ENCODE measurements at places on chromosomes 7 and 10.

DNA sequence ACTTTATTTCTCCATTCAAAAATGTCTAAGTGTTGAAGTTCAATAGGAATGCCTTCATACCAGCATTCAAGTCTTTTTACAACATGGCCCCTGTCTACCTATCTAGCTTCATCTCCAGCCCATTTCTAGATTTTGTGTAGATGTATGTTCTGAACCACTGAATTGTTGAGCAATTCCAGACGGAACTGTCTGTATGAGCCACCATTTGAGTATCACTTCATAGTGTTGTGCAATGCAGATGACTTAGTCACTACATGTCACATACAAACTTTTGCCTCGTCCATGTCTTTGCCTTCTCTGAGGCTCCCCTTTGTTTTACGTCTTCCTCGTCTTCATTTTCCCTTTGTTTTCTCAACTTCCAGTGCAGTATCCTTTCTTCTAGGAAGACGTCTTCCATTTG lies 118.1 kb downstream of the INHBA start:
- DNase-seq = no peak

DNA sequence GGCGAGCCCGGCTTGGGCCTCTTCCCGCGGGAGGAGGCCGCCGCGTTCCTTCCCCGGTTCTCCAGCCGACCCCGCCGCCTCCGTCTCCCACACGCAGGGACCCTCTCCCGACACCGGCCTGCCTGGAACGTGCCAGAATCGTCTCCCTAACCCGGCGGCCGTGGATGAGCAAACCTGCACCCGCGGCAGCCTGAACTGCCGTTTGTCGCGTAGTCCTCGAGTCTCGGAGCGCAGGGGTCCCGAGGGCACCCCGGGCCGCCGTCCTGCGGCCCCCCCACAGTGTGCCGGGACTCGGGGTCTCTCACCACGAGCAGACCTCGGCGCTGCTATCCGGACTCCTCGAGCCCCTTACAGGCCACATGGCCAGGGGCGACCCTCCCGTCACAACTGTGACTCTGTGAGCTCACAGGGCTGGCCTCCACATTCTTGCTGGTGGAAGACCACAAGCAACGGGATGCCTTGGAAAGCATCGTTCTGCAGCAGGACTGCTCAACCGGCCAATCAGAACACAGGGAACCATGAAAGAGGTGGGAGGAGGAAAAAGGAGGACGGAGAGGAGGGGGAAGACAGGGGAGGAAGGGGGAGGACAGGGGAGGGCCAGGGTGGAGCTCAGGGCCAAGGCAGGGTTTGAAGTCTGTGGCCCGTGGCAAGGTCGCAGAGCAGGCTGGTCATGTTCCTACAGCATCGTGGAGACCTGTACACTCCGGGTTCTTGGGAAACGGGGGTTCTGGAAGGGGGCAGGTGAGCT lies 276.9 kb downstream of the DNAJB6 start:
- DNase-seq = no peak

GRCh38 chr10:69541463-69541862 lies 31.8 kb downstream of the NEUROG3 start:
- no peak for DNase-seq

- no peak for DNase-seq
These were observed 85.2 kb downstream of the TNS3 start for GRCh38 chr7:47496666-47497065.

DNA sequence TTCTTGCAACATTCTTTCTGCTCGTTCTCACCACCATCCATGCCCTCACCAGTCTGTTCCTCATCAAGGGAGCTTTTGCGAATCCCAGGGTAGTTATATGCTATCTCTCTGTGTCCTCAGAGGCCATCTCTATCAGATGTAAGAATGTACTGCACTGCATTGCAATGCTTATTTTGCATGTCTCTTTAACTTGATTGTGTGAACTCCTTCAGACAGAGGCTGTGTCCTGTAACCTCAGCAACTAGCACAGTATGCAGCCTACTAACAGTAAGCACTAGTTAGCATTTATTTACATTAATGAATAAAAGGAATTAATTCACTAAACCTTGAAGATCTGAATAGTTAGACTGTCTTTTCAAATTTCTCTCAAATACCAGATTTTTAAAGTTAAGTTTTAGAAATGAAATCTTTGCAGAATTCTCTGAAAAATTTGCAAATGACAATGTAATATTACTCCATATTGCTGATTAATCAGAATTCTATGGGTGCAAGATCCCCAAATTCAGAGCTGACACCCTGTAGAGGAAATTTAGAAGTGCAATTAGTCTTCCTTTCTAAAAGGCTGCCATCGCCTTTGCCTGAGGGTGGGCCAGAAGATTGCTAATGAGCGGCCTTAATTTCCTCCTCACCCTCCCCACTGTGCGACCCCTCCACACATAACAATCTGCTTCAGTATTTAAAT lies 10.3 kb upstream of the LHFPL3 start:
- no peak for DNase-seq

- no peak for DNase-seq
These were observed 1058.4 kb downstream of the SORCS3 start for GRCh38 chr10:105699504-105699903.

DNA sequence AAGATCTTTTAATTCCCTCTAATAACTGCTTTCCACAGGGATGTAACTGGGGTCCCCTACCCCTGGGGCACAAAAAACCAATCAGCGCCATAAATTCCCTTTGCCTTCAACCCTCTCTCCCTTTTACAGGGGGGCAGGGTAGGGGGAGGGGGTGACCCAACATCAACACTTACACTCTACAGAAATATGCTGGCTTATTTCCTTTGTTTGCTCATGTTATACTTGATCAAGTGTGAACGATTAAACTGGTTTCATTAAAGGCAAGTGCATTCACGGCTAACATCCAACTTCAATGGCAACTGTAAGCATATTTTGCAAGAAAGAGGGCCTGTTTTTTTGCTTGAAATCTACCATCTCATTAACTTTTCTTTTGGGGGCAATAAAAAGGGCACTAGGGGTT lies 2.9 kb downstream of the CTBP2 start:
- no peak for DNase-seq

GRCh38 chr10:38007551-38007950 lies 2.9 kb upstream of the ZNF33A start:
- no peak for DNase-seq

DNA sequence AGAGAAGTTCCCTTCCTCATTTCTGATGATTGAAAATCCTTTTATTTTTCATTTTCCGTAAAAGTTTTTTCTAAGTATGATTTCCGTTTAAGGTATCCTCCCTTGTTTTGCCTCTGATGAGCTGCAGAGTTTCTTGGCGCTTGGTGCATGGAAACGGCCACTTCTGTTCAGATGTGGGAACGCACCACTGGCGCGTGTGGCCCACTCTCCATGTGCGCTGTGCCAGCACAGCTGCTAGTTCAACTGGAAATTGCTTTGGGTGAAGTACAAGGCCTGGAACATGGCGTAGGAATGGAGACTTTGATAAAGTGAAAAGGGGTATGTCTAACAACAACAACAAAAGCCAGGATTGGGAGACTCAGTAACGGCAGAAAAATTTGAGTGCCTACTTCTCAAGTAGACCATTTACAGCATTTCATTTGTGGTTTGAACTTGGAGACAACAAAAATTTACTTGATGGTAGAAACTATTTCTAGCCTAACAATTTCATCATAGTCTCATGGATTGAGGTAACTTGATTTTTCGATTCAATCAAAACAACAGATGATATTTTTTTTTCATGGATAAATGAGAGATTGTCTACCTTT lies 364.2 kb downstream of the SUGCT start:
- DNase-seq = no peak

DNA sequence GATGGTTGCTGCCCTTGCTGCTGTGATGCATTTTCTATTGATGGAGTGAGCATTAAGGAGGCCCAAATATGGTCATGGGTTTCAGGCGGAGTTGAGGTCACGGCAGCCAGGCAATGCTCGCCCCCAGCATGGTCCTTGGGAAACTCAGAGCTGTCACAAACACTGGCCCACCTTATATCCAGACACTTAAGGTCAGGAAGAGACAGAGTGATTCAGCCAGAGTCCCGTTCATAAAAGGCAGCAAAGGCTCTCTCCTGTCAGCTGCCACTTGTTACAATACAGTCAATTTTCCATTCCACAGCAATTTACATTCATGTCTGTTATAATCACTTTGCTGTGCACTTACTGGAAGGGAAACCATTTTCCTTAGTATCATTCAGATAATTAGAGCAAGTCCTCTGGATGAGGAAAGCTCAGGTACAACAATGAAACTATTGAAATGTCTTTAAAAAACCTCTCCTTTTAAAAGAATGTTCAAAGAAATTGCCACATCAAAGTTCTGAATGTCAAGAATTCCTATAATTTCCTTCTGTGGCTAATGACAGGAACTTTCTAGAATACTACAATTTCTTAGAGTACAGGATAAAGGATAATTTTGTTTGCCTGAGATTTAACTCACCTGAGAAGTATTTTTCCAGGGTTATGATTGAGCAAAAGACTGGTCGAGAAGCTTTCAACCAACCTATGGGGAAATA lies 14.8 kb upstream of the ANKRD1 start:
- DNase-seq = no peak

- DNase-seq = no peak
These were observed 25.6 kb downstream of the SCD start for GRCh38 chr10:100372415-100373297.

DNA sequence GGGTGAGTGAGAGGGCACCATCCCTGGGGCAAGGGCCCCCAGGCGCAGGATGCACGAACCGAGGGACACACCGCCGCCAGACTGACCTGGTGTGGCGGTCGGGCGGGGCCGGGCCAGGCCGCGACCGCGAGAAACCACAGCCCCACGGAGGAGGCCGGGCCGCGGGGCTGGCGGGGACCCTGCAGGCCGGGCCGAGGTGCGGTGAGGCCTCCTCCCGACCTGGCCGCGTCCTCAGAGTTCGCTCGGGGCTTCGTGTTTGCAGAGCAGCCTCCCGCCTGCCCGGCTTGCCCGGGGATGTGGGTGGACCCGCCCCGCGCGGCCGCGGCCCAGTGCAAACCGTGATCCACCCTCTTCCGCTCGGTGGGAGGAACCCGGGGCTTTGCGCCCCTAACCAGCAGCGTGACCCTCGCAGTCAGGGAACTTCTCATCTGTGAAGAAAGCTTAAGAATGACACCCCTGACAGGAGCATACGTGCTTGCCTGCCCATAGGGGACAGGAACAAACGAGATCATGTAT lies 20.6 kb upstream of the HOXA13 start:
- DNase-seq = no peak

DNA sequence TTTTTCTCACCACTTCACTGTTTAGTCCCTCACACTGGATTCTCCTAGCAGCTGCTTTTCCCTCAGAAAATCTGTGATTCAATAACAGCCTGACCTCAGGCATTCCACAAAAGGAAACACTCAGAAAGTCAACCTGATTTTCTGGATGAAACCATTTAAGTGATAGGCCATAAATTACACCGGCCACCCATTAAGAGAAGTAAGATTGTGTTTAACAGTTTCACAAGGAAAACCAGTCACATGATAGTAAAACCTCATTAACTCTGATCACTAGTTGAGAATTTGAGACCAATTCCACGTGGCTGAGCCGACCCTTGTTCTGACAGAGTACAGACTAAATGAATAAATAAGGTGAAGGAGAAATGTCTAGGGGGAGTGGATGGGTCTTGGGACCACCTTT lies 7.7 kb downstream of the GRM8 start:
- no peak for DNase-seq

DNA sequence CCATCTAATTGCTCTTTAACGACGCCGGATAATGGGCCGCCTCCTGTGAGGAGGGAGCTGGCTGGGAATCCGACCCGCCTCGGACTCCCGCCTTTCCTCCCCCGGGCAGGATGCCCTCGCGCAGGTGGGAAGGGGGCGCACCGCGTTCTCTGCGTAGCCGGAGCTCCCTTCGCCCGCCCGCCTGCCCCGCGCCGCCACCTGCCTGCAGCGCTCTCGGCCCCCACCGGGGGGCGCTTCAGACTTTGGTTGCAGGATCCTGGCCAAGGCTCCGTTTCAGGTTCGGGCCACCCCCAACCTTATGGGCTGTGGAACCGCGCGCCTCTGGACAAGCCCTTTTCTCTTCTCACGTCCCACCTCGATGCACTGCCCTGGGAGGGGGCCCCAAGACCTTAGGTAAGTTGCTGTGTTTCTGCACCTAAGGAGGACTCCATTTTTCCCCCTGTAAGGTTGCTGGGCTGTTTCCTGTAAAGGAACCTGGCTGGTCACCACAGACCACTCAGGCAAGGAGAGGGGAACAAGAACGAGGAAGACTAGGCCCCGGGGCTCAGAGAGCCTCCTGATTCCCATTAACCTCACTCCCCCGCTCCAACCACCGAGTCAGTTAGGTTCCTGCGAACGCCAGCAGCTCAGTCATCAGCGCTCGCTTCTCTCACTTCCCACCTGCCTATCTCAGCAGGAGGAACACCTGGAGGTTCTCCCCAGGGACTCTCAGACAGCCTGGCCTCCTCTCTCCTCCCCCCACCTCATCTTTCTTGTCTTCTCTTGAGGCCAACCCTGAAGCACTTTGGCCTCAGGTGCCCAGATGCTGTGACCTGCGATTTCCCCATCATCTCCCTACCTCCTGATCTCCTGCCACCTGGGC lies 11.3 kb upstream of the KAZALD1 start:
- DNase-seq = peak; percentile 60

GRCh38 chr7:31004393-31004792 lies 40.6 kb downstream of the GHRHR start:
- DNase-seq = no peak

- peak; percentile 27 for DNase-seq
These were observed 171.3 kb downstream of the MAGI2 start for GRCh38 chr7:79282070-79282694.

DNA sequence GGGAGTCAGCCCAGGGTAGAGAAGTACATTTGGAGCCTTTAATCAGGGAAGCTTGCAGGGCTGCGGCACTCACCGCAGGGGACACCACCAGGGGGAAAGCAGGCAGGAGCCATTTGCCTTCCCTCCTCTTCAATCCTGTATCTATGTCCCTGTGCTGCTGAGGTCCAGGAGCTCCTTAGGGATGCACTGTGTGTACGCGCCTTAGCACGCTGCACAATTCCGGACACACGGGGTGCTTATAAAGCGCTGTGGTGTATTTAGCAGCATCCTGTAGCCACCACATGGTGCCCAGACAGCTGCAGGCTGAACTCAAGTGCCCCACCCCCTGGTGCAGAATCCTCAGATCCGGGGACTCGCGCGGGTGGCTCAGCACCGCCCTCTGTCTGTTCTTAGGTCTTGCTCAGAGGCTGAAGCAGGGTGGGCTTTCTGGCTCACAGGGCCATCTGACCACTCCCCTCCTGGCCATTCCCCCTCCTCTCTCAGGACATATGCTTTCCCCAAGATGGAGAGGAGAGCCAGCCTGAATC lies 421.4 kb downstream of the SDK1 start:
- no peak for DNase-seq

DNA sequence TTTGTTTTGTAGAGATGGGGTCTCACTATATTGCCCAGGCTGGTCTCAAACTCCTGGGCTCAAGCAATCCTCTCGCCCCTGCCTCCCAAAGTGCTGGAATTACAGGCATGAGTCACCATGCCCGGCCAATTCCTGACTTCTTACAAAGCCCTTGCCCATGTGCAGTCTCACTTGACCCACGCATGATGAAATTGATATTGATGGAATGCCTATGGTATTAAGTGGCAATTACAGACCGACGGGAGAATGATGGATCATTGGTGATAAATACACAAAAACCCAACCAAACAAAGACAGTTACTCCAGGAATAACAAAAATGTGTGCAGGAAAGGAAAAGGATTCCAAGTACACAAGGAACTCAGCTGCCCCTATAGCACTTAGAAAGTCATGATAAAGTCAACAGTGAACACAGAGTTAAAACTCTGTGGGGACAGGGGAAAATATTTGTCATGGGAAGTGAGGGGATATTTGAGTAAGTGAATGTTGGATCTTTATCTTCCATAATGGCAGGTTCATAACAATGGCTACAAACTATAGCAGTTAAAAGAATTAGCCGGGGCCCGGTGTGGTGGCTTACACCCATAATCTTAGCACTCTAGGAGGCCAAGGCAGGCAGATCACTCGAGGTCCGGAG lies 21.6 kb downstream of the HIP1 start:
- peak; percentile 66 for DNase-seq

GRCh38 chr7:42686594-42687156 lies 225.2 kb downstream of the C7orf25 start:
- DNase-seq = no peak
